Heart left ventricle (tissue), 16 donors: ENCODE measurements at places on chromosomes 7 and 10. TPM values are rescaled to one million over a fixed set of nuclear protein-coding genes. Genes with fewer than 3 reads are reported as not detected.

GHRHR gene
- total RNA-seq = not detected

VSTM2A gene
- total RNA-seq = not detected

GRCh38 chr7:30424506-30424905, 54.1 kb downstream of the NOD1 start:
- H3K4me3 ChIP-seq = no peak overlapping the region
- H3K27ac ChIP-seq = no peak overlapping the region
- H3K4me1 ChIP-seq = no peaks in the 10 kb centered on the region
- H3K36me3 ChIP-seq = no peaks in the 10 kb centered on the region
- no peak for DNase-seq
- H3K27me3 ChIP-seq = no peaks in the 10 kb centered on the region

DNA sequence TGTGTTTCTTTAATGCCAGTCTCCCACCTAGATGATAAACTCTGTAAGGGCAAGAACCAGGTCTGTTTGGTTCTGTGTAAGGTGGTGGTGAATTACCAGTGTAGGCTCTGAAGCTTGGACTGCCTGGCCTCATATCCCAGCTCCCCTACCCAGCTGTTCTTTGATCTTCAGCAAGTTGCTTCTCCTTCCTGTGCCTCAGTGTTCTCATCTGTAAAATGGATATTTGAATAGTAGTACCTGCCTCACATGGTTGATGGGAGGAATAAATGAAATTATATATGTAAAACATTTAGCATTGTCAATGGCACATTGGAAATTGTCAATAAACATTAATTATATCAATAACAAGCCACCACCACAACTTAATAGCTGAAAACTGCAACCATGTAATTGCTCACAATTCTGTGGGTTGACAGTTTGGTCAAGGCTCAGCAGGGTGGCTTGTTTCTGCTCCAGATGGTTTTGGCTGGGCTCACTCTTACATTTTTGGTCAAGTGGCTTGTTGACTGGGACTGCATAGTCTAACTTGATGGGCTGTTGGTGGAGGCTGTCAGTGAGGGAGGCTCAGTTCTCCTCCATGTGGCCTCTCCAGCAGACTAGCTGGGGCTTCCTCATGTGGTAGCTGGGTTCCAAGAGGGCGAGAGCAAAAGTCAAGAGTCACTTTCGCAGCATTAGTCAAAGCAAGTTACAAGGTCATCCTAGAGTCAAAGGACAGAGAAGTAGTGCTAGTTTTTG, 84.5 kb upstream of the DUSP5 start:
- no peak overlapping the region for H3K4me3 ChIP-seq
- no peak for DNase-seq
- no peaks in the 10 kb centered on the region for H3K27me3 ChIP-seq
- peaks cover 18% of the 10 kb centered on the region for H3K4me1 ChIP-seq

GRCh38 chr7:46908770-46909169, 673.1 kb downstream of the TNS3 start:
- H3K4me3 ChIP-seq = no peak overlapping the region
- no peaks in the 10 kb centered on the region for H3K4me1 ChIP-seq
- H3K27me3 ChIP-seq = no peaks in the 10 kb centered on the region
- no peak overlapping the region for H3K27ac ChIP-seq
- no peak for DNase-seq
- H3K36me3 ChIP-seq = no peaks in the 10 kb centered on the region

DNA sequence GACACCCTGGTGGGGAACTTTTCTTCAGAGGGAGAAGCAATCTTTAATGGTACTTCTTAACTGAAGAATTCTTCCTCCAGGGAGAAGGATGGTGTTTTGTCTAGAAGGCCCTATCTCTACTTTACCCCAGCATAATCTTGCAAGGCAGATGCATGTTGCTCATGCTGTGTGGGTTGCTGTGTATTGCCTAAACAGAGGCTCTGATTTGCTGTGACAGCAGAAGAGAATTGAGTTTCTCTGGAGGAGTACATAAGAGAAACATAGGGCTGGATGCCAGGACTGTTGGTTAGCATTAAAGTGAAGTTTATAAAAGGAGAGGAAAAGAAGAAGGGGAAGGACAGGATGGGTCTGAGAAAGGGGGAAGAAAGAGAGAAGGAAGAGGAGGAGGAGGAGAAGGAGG, 248.1 kb upstream of the HPS1 start:
- no peaks in the 10 kb centered on the region for H3K4me1 ChIP-seq
- DNase-seq = no peak
- H3K4me3 ChIP-seq = no peak overlapping the region
- H3K27me3 ChIP-seq = no peaks in the 10 kb centered on the region
- H3K36me3 ChIP-seq = no peaks in the 10 kb centered on the region

GRCh38 chr7:113279256-113279655, 160.9 kb upstream of the SMIM30 start:
- no peak for DNase-seq
- no peaks in the 10 kb centered on the region for H3K27me3 ChIP-seq
- H3K4me1 ChIP-seq = no peaks in the 10 kb centered on the region

GRCh38 chr7:3234851-3235250, 66.2 kb upstream of the SDK1 start:
- no peak for DNase-seq
- no peaks in the 10 kb centered on the region for H3K36me3 ChIP-seq
- H3K27ac ChIP-seq = no peak overlapping the region
- H3K4me1 ChIP-seq = no peaks in the 10 kb centered on the region
- H3K27me3 ChIP-seq = no peaks in the 10 kb centered on the region

- H3K27ac ChIP-seq = no peak overlapping the region
- no peak for DNase-seq
- H3K4me1 ChIP-seq = peaks cover 9% of the 10 kb centered on the region
- no peaks in the 10 kb centered on the region for H3K27me3 ChIP-seq
Observed at GRCh38 chr7:74583630-74584029, 73.9 kb upstream of the GTF2I start.
